Right hindlimb (tissue), 1 donor: ENCODE measurements at places on chromosomes 5 and 9.

- no peak for DNase-seq
These were observed 2.9 kb downstream of the RPL12 start for GRCh38 chr9:127448112-127448805.

GRCh38 chr9:75063556-75064305 is 24.2 kb downstream of the NMRK1 start:
- no peak for DNase-seq

DNA sequence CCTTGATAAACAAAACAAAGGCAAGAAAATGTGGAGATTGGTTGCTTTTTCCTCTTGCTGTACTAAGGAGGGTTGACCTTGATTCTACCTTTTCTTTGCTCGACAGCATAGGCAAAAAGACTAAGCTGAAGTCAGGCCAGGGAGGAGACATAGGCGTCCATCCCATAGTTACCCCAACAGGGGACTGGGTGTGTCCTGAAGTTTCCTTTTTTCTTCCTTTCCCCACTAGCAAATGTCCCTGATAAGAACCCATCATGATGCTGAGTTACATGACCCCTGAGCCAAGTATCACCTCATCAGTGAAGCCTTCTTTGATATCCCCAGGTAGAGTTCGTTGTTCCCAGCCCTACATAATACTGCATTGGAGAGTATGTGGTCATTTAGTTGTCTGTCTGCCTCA is 9.9 kb upstream of the SHROOM1 start:
- DNase-seq: no peak

DNA sequence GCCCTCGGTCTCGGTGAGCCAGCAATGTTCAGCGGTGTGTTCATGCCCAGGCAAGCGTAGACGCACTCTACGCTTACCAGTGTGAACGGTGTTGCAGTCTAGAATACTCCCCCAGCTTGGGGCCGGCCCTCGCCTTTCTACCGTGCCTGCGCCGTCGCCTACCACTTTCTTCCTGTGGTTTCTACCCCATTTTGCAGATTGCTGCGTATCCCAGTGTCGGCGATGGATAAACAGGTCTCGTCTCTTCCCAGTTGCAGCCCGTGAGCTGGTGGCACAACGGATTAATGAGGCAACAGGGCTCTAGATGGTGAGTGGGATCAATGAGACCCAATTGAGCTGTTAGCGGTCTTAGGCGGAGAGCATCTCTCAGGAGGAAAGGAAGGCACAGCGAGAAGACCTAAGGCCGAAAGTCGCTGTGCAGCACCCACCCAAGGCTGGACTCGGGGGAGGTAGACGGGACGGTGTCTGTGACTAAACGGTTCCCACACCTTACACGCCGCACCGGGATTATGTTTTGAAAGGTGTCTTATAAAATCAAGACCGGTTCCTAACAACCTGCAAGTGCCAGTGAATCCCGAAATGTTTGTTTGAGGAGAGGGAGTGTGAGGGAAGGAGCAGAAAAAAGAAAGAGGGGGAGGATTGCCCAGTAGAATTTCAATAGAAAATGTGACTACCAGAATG is 5.8 kb downstream of the OTP start:
- no peak for DNase-seq

DNA sequence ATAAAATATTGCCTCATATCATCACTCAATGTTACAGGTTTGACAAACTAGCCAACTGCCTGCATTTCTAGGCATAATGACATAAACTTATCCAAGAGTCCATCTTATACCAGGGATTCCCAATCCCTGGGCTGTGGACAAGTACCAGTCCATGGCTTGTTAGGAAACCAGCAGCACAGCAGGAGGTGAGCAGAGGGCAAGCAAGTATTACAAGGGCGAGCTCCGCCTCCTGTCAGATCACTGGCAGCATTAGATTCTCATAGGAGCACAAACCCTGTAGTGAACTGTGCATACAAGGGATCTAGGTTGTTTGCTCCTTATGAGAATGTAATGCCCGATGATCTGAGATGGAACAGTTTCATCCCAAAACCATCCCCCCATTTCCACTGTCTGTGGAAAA is 144.9 kb downstream of the PRKACG start:
- no peak for DNase-seq

DNA sequence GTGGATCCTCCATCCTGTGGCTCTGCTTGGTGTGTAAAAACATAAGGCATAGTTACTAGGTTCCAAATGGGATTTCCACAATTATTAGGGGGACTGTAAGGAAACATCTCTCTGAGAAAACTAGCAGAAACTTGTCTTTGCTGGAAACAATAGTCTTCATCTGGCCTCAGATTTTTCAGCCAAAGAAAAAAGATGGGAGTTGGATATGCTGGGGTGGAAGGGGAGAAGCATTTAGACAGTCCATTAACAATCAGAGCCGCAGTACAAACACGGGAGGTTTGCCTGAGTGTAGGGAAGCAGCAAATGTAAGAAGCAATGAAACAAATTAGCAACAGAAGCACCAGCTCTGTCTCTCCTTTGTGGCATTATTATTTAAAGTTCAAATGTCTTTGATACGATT is 402.7 kb upstream of the ZNF608 start:
- no peak for DNase-seq

DNA sequence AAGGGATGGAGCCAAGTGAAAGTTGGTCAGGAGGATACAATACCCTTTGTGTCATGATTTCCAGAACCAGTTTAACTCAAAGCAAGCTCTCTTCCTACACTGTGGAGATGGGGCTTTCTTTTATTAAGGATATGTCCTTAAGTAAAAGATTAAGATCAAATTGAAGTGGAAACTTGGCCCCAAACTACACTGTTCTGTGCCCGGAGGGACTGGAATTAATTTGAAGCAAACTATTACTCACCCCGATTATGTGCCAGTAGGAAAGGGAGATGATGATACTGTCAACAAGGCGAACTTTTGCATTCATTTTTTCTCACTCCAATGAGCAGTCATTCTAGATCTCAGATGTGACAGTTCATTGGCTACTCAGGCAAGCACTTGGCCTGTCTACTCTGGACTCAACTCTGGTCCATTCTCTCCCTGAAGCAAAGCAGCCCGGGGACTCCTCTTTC is 186.7 kb downstream of the NTRK2 start:
- DNase-seq: peak; percentile 79

- no peak for DNase-seq
These were observed 394.2 kb downstream of the MLLT3 start for GRCh38 chr9:20228096-20228495.

DNA sequence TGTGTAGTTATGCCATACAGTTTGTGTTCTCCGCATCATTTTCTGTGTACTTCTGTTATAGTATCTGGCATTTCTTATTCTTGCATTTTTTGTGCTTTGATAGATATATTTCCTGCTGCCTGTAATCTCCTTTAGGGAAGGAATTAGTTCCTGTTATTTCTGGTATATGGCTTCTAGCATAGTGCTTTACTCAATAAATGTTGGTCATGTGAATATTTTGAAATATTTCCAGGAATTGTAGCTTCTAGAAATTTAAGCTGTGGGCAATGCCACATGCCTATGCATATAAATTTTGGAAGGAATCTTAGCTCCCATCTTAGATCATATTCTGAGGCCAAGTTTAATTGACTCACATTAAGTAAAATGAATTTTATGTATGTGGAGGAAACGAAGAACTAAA is 11.5 kb upstream of the PRRC1 start:
- DNase-seq: no peak

GRCh38 chr5:91420879-91421278 is 37.8 kb upstream of the ARRDC3 start:
- DNase-seq: no peak
